Iris pigment epithelial cell (primary cell): ENCODE measurements at places on chromosomes 11 and 22.

DNA sequence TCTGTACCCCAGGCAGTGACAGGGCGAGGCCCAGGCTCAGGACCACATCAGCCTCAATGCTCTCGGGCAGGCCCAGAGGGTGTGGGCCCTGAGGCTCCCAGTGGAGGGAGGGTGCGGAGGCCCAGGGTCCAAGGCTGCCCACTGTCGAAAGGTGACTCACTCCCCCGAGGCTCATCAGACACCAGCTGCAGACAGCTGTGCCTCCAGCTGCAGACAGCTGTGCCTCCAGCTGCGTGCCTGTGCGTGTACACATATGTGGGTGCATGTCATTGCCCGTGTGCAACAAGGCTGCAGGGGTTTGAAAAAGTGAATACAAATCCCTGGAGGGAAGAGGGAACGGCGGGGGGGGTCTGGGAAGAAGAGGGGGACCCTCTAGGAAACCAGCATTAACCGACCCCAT is 134.3 kb downstream of the BRD1 start:
- DNase-seq, result no peak

GRCh38 chr22:27810609-27811151 is 9.1 kb upstream of the MN1 start:
- no peak for DNase-seq

GRCh38 chr22:39576027-39576426 is 5.5 kb downstream of the CACNA1I start:
- no peak for DNase-seq

- DNase-seq, result peak; percentile 80
Measured at GRCh38 chr11:9852465-9852864, 188.6 kb downstream of the SWAP70 start.

DNA sequence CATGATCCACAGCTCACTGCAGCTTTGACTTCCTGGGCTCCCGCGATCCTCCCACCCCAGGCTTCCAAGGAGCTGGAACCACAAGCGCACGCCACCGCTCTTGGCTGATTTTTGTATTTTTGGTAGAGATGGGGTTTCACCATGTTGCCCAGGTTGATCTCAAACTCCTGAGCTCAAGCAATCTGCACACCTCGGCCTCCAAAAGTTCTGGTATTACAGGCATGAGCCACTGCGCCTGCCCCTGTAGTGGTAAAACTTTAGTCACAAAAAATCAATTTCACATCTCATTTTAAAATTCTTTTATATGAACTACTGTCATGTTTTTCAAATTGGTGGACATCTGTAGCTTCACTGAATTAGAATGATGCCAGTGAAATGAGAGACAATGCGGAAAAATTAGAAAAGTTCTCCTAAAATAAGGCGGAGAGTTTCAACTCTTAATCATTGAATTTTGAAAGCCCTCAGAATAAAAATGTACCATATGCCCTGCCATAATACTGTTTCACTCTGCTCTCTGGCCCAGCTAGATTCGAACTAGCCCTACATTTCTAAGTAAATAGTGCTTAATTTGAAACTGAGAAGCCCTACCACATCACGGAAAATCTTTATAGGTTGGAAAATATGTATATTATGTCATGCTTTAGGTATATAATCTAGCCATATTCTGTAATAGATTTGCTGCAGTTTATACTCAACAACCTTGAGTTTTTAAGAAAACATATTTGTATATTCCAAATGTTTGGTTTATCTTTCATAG is 78.7 kb downstream of the HORMAD2 start:
- peak; percentile 23 for DNase-seq

DNA sequence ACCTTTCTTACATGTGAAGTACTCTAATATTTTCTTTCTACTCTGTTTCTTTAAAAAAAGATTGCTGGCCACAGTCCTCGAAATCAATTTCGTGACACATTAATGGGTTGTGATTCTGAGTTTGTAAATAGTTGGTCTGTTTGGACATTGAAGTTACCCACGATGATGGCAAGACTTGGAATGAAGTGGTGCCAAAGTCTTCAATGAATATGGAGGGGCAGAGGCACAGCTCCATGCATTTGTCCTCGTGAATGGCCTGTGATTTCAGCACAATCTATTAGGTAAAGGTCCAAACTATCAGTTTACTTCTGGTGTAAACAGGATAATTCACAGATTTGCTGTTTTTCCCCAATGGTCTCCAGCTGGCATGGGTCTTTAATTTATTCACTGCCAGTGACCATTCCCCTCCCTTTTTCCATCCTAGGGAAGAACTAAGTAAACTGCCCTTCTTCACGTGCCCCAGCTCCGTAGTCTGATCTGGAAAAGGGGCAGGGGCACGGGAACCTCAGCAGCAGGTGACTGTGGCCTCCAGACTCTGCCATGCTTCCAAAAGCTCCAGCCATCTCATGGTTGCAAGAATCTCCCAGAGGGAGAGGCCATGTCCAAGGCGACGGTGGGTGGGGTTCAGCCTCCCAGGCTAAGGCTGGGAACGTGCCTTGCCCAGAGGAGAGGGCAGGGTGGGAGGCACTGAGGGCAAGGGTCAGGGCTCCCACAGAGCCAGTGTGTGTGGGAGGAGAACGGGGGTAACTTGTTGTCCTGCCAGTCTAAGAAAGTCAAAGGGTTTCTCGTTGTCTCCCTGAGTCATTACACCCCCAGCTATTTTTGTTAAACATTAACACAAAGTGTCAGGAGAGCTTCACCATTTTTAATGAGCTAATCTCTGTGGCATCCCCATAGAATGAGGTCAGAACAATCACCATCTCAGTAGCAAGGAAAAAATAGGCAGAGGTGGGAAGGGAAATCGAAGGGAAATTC is 16.9 kb upstream of the PEX26 start:
- peak; percentile 65 for DNase-seq

GRCh38 chr11:64450168-64450560 is 91.2 kb downstream of the RPS6KA4 start:
- DNase-seq, result no peak

GRCh38 chr22:40187389-40187788 is 9.7 kb downstream of the TNRC6B start:
- no peak for DNase-seq

- DNase-seq, result peak; percentile 80
Measured at GRCh38 chr22:31680861-31681341, 18.9 kb upstream of the PISD start.

- DNase-seq, result no peak
Measured at GRCh38 chr11:67309166-67309565, 5.8 kb downstream of the SSH3 start.

DNA sequence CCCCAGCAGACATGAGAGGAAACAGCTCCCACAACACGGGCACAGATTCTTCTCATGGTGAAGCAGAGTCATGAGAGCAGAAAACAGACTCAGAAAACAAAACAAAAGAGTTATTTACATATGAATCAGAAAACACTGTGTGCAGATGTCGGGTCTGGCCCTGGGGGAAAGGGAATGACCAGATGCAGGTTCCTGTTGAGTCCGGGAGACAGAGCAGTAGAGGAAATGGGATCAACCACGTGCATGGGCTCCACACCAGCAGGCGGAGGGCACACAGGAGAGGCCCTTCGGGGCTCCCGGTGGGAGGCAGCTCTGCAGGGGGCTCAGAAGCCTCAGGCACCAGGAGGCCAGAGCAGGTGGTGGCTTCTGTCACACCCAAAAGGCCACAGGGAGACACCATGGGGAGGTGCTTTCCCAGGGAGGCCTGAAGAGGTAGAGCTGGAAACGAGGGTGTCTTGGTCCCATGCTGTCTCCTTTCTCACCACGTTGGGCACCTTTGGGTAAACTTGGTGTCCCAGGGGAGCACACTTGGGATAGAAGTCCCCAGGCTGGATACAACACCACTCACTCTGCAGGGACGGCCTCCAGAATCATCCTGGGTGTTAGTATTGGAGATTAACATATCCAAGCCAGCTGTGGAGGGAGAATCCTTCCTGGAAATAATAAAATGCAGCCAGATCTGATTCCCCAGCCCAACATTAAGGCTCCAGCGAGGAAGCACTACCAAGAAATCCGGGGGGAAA is 764.7 kb downstream of the BRD1 start:
- no peak for DNase-seq

DNA sequence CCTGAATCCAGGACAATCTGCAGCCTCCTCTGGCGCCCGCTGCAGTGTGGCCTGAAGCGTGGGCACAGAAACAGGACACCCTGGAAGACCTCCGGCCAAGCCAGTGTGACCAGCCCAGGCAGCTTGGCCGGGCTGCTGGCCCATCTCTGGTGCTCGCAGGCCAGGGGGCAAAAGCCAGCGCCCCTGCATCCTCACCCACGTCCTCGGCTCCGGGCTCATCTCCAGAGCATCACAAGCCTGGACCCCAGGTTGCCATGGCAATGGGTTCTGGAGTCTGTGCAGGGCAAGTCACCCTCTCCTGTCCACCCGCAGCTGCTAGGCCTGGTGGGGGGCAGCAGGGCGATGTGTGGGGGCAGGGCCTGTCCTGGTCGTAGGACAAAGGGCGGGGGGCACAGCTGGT is 9.3 kb upstream of the PDGFB start:
- DNase-seq, result no peak
